ENCODE measurements at places on chromosomes 7 and 10.

- no peak for DNase-seq
Measured at GRCh38 chr7:1700086-1700485, 30.0 kb downstream of the ELFN1 start.

GRCh38 chr10:20740120-20740519, 157.0 kb downstream of the NEBL start:
- DNase-seq = no peak

DNA sequence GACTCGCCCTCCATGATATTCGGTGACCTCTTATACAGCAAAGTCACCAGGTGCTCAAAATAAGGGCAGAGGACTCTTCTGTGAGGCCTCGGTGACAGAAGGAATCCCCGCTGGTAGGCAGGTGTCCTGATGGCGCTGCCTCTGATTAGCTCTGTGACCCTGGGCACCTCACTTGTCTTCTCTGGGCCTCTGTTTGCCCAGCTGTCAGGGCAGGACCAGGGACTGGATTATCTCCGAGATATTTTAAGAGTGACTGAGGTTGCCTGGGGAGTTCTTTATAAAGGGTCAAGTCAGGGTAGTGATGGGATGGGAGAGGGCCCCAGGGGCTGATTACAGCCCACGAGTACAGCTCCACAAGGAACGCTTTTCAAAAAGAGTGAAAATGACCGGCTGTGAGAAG, 70.9 kb upstream of the SAMD8 start:
- DNase-seq = no peak

DNA sequence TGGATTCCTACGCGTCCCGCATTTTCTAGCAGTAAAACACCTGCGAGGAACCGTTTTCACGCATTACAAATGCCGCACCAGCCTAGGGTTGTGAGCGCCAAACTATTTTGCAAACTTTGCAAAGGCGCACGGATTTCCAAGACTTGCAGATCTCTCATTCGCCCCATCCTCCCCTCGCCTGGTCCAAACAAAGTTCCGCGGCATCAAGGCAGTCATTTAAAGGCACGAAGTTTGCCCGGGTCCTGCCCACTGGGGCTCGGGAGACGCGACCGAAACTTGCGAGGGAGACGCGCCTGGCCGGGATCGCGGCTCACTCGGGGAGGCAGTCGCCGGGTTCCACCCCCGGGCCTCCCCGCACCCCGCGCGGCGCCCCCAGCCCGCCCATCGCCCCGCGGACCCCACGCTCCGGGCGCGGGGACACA, 613 bp downstream of the USP6NL start:
- peak; percentile 49 for DNase-seq

GRCh38 chr10:98377001-98377400, 38.0 kb downstream of the PYROXD2 start:
- no peak for DNase-seq

DNA sequence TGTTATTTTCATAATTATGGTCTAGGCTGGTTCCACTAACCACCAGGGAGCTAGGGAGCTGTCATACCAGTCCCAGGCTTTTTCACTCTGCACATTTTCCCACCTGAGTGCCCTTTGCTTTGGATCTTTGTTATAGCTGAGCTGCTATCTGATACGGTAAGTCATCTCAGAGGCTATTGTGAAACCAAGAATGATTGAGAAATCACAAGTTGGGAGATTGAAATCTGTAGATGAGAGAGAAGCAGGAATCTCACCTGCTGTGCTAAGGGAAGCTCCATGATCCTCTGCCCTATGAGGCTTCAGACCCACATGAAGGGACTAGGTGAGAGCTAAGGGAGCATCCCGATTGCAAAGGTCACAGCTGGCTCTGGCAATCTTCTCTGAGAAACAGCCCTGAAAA, 307.8 kb downstream of the REEP3 start:
- DNase-seq = no peak

- DNase-seq = no peak
Measured at GRCh38 chr10:15444105-15445005, 73.3 kb upstream of the FAM171A1 start.

GRCh38 chr7:16791905-16792698, 12.7 kb downstream of the AGR2 start:
- no peak for DNase-seq

Data from muscle of leg (tissue), 16 donors.